ENCODE measurements at places on chromosomes 6 and 20. TPM values are rescaled to one million over a fixed set of nuclear protein-coding genes. Genes with fewer than 3 reads are reported as not detected.

DNA sequence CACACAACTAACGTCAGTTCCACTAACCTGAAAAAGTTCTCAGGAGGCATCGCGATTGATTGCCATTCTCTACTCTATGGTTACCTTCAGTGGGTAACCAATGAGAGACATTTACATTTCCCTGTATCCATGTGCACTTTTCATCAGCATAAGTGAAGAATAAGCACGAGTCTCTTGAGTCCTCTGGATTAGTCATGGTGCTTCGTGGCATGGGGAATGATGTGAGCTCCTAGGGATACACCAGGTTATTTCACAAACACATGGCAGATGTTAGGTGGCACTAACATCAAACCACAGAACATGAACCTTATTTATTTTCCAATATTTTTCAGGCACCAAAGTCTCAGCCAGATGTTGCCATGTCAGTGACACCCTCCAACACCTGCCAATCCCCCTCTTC is 64.0 kb downstream of the FYN start:
- H3K4me1 ChIP-seq = peaks cover 46% of the 10 kb centered on the region
- peaks cover 40% of the 10 kb centered on the region for H3K36me3 ChIP-seq

DNA sequence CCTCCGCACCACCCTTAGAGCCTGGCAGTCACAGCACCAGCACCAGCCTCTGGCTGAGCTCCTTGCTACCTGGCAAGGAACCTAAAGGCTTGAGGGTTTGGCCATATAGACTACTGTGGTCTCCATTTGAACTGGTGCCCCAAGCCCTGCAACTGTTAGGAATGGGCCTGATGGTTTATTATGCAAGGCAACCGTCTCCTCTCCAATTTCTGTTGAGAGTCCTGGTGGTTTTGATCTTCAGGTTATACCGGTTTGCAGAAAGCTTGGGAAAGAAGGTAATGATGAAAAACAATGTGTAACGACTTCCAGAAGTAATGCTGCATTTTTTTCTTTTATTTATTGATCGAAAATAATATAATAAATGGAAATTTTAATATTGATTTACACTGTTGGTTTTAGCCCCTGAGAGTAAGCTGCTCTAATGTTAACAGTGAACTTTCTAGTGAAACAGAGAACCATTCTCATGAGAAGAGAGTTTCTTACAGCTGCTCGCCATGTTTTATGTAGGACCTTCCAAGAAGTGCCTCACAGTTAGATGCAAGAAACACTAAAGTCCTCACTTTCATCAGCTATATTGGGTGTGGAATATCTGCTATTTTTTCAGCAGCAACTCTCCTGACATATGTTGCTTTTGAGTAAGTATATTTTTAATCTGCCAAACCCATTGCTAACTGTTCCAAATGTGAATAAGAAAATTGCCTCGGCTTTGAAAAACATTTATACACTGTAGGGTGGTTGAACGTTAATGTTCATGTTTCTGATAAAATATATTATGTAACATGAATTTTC is 112.8 kb downstream of the ADGRG6 start:
- no peak overlapping the region for H3K27ac ChIP-seq
- H3K27me3 ChIP-seq = no peaks in the 10 kb centered on the region
- H3K4me1 ChIP-seq = no peaks in the 10 kb centered on the region

DNA sequence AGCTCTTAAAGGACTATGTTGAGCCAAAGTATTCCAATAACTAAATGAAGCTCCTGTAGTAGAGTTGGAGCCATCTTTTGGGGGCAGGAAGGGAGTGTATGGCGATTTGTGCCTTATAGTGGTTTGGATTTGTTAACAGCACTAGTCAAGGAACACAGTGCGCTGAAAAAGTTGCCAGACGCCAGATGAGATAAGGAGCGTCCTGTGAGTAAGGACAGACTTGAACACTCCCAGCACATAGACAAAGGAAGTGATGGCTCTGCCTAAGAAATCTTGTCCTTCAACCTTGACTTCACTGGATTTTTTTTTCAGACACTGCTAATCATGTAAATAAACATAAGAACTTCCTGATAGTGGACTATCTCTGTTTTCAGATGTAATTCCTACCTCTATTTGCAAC is 136.9 kb downstream of the TRMT11 start:
- H3K4me1 ChIP-seq = no peaks in the 10 kb centered on the region
- no peak for DNase-seq
- no peak overlapping the region for H3K27ac ChIP-seq
- no peak overlapping the region for H3K4me3 ChIP-seq

DNA sequence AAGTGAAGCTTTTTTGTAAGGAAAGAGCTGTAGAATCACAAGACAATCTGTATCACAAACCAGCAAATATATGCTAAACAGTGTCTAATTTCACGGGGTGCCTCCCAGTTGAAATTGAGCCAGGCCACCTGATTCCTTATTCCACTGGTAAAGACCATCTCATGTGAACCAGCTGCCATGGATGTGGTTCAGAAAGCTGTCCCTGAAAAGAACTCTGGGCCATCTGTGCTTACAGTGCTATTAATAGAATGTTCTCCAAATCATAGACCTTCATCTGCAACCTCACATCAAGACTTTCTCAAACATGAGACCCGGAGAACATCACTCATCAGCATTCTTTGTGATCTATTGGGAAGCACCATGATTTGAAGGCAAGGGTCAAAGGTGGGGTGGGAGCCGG is 89.7 kb downstream of the FBXO5 start:
- no peaks in the 10 kb centered on the region for H3K36me3 ChIP-seq
- no peaks in the 10 kb centered on the region for H3K4me1 ChIP-seq
- no peak overlapping the region for H3K27ac ChIP-seq
- peaks cover 1% of the 10 kb centered on the region for H3K27me3 ChIP-seq

GJA10 gene
- not detected for total RNA-seq

SPATA25 gene
- total RNA-seq = 5.7 TPM

GPR63 gene
- 2.6 TPM for total RNA-seq

AVP gene
- total RNA-seq = 0.18 TPM
